ENCODE measurements at places on chromosomes 16 and 17.

GRCh38 chr16:72372087-72373045 lies 200.4 kb upstream of the PMFBP1 start:
- no peak for DNase-seq

- DNase-seq: no peak
Observed at GRCh38 chr16:21169249-21169981, 10.9 kb downstream of the LDAF1 start.

- no peak for DNase-seq
Observed at GRCh38 chr17:81959362-81960129, 1.4 kb downstream of the NOTUM start.

DNA sequence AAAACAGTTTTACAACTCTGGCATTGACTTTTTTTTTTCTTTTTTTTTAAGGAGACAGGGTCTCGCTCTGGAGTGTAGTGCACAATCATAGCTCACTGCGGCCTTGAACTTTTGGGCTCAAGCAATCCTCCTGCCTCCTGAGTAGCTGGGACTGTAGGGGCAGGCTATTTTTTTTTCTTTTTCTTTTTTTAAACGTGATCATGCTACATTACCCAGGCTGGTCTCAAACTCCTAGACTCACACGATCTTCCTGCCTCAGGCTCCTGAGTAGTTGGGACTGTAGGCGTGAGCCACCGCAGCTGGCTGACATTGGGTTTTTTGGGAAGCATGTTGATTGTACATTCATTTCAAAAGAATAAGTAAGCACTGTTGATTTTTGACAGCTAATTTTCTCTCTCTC lies 32.1 kb downstream of the TNRC6A start:
- DNase-seq: no peak

- no peak for DNase-seq
Observed at GRCh38 chr17:71098071-71098470, 928.7 kb downstream of the KCNJ2 start.

DNA sequence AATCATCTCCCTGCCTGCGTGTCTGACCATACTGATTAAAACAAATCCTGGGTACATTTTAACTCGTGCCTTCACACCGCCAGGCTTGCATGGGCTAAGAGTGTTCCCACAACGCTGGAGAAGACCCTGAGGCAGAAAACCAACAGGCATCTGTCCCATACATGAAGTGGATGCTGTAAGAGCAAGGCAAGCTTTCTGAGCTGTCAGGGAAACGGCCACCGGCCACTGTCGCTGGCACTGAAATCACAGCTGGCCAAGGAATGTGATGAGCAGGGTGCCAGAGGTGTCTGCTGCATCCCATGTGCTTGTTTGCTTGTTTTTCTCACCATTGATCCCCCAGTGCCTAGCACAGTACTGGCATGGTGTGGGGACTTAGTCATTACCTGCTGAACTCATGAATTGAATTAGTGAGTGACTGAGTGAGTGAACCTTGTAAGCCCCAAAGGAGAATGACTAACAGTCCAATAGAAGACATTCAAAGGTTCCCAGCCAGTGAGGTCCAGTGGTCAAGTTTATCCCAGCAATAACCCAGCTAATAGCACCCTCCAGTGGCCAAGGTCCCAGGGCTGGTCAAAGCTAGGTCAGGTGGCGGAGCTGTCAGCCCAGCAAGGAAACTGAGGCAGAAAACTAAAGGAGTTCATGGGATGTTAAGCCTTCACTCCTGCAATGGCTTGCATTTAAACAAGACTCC lies 92.7 kb upstream of the CDH5 start:
- no peak for DNase-seq

GRCh38 chr16:8655184-8655717 lies 19.2 kb upstream of the ABAT start:
- no peak for DNase-seq

- no peak for DNase-seq
Observed at GRCh38 chr17:56111706-56112485, 41.4 kb upstream of the ANKFN1 start.

GRCh38 chr17:34850023-34850422 lies 111.2 kb downstream of the CCT6B start:
- no peak for DNase-seq

- no peak for DNase-seq
Observed at GRCh38 chr16:68179196-68179795, 56.6 kb downstream of the ESRP2 start.

DNA sequence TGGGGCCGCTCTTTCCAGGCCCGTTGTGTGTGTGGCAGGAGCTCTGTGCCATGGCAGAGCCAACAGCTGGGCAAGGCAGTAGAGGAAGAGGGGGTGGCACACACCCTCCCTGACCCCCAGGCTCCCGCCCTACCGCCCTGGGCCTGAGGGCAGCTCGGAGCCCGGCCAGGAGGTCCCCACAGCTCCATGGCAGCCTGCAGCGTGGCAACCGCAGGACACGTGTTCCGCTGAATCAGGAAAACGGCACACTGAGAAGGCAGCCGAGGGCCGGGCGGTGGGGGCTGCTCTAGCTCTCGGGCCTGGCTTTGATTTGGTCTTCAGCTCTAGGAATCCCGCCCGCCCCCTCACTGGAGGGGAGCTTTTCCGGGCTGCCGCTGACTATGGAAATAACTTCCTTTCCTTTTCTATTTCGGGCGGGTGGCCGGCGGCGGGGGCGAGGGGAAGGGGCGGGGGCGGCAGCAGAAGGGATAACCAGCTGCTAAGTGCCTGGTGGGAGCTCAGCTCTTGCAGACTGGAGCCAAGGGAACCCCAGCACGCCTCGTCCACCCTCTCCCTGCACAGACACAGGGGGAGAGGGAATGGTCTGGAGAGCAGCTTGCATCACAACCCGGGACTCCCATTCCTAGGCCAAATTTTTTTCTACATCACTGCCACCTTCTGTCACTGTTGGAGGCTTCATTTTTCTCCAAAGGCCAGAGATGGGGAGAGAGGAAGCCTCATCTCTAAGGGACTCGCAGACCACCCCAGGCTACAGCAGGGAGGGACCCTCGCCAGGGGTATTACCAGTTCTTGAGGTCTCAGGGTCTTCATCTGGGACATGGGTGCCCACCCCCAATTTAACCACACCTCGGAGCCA lies 24.8 kb upstream of the MRPS23 start:
- no peak for DNase-seq

- DNase-seq: peak; percentile 90
Observed at GRCh38 chr17:56786989-56787482, 46.7 kb downstream of the C17orf67 start.

- DNase-seq: no peak
Observed at GRCh38 chr17:63774141-63774968, at the start of gene DDX42. Gene DDX42 (plus strand): TSS chr17:63774170. CDS start chr17:63787050, 12,880 bp downstream.

DNA sequence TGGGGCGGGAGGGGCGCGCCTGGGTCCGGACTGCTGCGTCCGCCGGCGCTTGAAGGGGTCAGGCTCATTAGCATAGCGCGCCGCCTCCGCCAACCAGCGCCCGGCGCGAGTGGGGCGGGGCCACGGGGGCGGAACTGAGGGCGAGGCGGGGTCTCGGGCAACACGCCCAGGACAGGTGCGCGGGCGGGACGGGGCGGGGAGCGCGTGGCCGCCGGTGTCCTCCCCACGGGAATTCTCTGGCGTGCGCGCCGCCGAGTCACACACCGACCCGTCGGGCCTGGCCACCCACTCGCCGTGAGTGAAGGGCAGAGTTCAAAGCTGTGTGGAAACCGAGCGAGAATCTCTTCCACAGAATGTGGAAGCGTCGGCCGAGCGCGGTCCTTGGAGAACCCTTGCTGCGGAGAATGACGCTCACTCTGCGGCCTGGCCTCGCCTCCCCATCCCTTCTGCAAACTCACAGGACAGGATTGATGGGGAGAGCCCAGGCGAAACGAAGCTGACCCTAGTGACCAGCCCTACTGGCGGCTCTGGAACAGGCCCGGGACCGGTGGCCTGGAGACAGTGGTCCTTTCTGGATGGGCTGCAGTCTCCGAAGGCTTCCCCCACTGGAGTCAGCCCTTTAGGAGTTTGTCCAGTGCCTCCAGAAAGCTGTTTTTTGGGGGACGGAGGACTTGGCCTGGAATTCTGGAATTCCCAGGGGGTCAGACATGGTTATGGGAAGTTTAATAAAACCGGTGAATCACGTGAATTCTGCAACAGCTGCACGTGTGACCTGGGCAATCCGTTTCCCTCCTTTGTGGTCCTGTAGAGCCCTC lies at the start of gene SNAI3:
TSS of gene SNAI3 (minus strand) at position 69 of the 815 bp plus-strand sequence. CDS start 101 bp downstream, outside the sequence.
- peak; percentile 51 for DNase-seq

GRCh38 chr17:80777274-80777673 lies 214.4 kb upstream of the CHMP6 start:
- DNase-seq: no peak
